ENCODE measurements at places on chromosomes 13 and 19.

DNA sequence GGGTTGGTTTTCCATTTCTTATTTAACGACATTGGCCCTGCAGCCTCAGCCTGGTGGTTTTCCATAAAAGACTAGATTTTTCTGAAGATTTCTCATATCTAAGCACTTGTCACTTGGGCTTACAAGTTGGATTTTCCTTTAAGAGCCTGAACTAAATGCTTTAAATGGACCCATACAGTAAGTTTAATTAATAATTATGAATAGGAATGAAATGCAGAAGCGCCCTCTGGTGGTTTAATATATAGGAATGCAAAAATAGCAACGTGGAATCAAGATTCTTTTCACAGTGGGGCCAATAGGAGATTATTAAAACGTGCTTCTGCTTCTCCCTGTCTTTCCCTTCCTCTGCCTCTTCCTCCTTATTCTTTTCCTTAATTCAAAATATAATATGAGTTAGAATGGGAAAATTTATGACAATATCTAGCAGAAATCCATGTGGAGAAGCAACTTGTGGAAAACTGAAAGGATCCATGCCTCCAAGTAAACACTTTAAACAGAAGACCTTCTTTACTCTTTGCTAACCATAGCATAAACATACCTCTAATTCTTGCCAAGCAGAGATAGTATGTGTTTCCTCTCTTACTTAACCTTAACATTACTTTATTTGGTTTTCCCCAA, 324.0 kb downstream of the GPC5 start:
- DNase-seq: peak; percentile 32

- DNase-seq: no peak
These were observed 62.0 kb downstream of the ZNF100 start for GRCh38 chr19:21705393-21705792.

DNA sequence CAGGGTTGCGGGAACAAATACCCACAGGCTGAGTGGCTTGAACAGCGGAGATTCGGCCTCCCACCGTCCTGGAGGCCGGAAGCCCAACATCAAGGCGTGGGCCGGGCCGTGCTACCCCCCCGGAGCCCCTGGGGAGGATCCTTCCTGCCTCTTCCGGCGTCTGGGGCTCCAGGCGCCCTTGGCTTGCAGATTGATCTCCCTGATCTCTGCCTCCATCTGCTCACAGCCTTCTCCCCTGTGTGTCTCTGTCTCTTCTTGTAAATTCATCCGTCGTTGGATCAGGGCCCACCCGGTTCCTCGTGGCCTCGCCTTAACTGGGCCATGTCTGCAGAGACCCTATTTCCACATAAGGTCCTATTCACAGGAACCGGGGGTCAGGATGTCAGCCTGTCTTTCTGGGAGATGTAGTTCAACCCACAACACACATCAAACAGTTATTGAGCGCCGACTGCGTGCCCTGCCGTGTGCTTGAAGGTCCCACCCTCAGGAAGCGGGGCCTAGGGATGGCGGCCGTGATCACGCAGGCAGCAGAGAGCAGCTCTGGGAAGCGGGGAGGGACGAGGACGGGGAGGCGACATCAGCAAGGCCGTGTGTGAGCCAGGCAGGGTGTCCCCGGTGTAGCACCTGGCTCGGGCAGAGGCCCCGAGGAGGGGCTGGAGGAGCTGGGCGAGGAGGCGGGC, 21.3 kb downstream of the HCN2 start:
- peak; percentile 71 for DNase-seq

DNA sequence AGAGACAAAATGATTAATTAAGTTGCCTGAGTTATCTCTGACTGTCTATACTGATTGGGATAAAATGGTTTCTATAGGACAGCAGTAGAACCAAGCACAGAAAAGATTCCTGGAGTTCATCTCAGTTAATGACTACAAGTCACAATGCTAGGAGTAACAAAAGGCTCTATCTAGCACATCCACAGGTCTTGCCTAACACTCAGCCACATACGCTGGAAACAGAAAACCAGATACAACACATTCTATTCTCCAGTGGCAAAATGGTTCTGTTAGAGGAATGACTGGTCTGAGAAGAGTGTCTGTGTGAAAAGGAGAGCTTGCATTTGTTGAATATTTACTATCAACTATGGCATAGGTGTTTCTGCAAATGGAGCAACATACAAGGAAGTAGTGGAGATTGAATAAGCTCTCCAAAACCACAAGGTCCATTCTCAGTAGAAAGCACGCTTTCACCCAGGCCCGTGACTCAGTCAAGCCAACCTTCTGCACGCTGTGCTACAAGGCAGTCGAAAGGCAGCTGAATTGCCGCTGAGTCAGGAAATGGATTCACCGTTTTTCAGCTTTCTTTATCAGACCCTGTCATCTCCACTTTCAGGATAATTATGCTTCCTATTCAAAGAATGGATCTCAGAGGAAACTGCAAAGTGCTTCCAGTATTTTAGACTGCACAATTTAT, 761.5 kb downstream of the EFNB2 start:
- DNase-seq: no peak

DNA sequence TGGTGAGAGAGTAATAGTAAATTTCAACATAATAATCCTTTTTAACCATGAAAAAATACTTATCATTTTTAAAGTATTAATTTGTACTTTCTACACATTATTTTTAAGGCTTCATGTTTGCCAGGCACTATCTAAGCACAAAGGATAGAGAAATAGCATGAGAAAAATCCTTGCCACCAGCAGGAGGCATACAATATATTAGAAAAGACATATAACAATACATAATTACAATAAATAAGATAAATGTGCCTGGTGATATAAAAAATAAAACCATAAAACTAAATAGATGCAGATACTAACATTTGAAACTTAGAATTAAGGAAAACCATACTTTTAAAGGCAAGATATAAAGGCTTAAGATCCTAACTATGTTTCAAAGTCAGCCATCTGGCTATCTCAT, 1256.4 kb downstream of the DIAPH3 start:
- DNase-seq: no peak

GRCh38 chr19:39637891-39638290, 17.8 kb upstream of the LGALS16 start:
- no peak for DNase-seq

DNA sequence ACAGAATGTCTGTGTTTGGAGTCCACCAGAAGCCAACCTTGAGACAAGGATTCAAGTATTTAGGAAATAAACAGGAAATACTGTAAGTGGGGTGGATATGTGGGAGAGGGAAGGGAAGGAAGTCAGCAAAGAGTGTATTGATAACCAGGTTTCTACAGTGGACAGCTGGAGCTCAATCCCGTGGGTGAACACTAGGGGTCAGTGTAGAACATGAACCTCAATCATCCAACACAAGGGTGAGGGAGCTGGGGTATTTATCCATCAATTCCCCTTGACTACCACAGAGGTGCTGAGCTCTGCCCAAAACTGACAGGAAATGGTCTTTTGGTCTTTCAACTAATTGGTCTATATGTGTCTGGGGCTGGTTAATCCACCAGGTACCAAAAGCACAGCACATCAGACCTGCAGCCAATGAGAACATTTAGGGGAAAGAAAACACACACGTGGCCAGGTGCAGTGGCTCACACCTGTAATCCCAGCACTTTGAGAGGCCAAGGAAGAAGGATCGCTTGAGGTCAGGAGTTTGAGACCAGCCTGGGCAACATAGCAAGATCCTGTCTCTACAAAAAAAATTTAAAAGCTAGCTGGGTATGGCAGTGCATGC, 5.6 kb upstream of the SYDE1 start:
- DNase-seq: no peak

DNA sequence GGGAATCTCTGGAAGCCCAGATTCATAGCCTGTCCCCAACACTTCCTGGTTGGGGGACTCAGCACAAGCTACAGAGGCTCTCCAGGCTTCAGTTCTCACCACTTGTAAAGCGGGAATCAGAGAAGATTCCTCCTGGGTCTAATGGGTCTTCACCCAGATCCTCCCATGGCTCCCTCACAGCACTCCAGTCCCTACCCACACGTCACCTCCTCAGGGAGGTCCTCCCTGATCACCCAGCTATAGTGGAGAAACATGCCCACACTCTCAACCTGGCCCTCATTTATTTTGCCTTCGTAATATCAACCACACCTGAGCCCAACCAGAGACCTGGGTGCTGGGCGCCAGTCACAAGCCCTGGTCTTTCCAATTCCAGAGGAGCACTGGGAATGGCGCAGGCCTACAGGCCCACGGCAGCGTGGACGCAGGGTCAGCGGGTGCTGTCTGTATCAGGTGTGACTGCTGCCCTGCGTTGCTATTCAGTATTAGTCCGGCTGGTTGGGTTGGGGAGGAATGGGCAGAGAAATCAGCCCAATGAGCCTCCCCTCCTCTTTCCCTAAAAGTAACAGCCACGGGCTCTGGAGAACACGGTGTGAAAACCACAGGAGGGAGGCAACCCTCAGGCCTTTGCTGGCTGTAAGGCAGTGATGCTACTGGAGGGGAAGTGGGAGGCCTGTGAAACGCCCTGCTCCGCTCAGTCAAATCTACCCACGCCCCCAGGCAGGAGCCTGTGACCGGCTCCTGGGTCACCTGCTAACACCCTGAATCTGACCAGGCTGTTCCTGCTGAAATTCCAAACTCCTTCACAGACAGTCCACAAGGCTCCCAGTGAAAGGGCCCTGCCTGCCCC, 5.2 kb downstream of the AKT2 start:
- DNase-seq: no peak

DNA sequence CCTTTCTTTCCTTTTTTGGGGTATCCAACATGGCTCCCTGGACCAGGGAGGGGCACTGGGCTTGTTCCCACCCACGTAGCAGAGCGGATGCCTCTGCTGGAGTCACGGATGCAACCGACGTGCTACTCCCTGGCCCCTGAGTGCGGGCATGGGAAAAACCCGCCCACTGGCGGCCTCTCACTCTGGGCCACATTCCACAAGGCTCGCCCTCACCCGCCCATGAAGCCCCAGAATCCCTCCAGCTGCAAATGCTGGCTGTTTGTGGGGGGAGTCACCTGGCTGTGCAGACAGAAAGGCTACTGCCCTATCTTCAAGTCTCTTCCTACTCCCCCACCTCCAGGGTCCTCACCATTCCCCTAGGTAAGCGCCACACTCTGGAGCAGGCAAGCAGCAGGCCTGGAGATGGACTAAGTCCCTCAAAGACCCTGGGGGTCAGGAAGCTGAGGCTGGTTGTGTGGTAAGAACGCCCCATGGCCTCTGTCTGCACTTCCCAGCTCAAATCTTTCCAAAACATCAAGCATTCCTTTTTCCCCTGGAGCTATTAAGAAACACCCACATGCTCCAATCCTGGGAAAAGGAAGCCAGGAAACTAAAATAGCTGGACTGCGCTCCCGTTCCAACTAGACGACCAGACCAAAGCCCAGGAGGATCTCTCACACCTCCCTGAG, 17.9 kb upstream of the EPHX3 start:
- DNase-seq: no peak

DNA sequence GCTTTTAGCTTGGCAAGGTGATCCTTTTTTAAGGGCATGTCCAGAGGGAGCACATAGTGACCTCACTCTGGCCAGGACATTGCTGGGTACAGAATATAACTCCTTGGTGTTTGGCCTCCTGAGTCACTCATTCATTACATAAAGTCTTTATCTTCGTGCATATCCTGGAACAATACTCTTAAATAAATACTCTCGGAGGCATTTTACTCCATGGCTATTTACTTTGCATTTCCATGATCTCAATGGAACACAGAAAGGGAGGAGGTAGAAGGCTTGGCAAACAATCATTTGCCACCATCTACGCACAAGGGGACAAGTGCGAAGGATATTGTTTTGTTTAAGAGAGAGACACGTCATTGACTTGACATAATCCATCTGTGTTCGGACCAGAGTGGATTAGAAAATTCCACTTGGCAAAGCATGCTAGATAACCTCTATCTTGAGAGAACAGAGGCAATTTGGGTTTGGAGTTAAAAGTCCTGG, 210.0 kb downstream of the IRS2 start:
- no peak for DNase-seq

GRCh38 chr13:97140611-97141010, 81.5 kb upstream of the MBNL2 start:
- DNase-seq: no peak

GRCh38 chr19:5048091-5048726, 79.3 kb downstream of the KDM4B start:
- DNase-seq: peak; percentile 65

DNA sequence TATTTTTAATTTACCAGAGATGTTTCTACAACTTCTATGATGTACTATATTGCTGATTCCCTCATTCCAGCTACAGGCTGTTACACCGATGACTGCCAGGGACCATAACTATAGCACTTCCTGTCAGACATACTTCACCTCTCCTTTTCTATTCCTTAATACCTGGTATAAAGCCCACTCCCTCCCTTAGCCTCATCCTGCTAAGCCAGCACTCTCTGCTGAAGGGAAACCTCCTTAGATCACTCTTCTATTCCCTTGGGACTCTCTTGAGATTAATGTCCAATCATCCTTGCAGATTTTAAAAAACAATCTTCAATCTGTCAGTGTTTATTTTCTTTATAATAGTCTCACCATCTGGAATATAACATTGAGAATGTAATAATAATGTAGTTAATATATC, 127.9 kb downstream of the DIAPH3 start:
- peak; percentile 52 for DNase-seq
